ENCODE measurements at places on chromosomes 3 and 15.

DNA sequence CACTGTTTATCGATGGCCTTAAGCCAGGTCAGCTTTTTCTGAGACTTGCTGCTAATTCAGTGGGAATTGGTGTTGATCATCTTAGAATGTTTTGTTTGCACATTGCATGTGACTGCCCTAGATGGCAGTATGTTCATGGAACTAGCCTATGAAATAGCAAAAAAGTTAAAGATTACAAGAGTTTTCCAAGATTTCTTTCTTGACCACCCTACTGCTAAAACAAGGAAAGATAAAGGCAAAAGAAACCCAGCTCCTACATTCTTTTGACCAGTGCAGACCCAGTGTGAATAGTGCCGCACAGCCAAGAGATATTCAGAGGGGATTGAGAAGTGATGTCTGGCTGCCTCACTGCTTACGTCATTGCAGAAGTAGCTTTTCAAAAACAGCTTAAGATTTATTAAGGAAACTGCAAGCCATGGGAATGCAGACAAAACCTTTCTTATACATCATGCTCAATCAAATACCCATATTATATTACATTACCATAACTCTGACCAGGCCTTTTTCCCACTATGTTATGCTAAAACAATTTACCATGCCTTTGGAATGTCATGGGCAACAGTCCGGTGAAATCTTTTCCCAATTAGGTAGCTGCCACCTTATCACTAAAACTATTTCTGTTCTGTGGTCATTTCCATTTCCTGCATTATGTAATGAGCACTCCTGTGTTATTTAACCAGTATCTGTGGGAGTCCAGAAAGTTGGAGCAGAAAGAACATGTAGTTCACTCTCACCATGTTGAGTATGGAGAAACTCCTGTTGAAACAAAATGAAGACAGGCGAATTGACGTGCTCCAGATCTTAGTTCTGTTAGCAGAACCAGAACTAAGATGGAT, 6.0 kb downstream of the PHLDB2 start:
- DNase-seq = no peak

GRCh38 chr3:105730801-105731354, 137.9 kb downstream of the CBLB start:
- no peak for DNase-seq

DNA sequence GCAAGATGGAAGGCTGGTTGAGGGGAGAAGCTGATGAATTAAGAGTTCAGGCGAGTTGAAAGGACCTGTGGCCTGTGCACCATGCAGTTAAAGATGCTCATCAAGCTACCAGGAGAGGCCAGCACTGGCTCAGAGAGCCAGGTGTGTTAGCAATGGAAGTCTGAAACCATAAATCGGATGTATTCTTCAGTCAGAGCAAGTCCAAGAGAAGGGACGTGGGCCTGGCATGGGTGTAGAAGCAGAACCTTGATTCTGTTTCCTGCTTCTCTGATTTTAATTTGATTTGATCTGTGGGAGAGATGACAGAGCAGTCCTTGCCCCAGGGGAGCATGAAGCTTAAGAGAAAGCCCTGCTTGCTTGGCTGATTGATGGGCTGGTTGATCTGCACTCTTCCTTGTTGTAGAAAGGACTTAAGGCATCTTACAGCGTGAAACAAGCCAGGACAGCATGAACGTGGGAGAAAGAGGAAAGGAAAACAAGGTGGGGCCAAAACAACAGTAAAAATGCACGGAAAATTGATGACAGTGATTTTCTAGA, 10.9 kb downstream of the TM6SF1 start:
- no peak for DNase-seq

DNA sequence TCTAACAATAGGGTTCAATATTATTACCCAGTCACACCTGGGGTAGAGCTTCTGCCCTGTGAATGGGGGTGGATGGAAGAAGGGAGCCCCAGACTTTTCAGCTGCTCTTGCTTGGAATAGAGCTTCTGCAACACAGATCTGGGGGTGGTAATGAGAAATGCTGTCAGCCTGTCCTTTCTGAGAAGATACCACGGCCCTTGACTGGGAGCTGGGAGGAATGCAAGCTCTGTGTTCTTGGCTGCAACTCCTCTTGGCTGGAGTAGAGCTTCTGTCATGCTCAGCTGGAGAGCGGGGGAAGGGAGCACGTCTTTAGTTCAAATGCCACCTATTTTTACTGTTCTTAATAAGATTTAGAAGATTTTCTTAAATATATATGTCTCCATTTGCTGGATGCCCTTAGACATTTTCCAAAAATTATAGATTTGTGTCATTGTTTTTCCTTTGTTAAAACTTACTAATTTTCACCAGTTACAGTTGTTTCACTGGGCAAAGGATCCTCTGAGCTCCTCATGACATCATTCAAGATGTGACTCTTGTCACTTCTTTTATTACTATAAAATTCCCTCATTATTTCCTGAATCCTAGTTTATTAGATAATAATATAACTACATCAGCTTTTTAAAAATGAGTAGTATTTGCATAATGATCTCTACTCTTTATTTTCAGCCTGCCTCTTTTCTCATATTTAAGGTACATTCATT, 180.0 kb upstream of the TGFBR2 start:
- DNase-seq = no peak

- DNase-seq = no peak
Measured at GRCh38 chr3:143155756-143156155, 36.2 kb downstream of the CHST2 start.

DNA sequence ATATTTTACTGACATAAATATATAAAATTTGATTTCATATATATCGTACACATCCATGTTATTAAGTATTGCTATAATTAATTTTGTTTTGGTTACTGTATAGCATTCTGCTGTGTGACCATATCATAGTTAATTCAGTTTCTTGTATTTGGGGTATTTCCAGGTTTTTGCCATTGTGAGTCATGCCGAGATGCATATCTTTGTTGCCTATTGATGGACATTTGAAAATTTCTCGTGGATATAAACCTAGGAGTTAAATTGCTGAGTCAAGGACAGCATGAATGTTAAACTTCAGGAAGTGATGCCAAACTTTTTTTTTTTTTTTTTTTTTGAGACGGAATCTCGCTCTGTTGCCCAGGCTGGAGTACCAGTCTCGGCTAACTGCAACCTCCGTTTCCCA, 33.7 kb upstream of the GPR171 start:
- no peak for DNase-seq

- no peak for DNase-seq
Measured at GRCh38 chr3:63056932-63057331, 181.7 kb upstream of the CADPS start.

GRCh38 chr3:180828001-180828720, 84.3 kb upstream of the FXR1 start:
- DNase-seq = no peak

DNA sequence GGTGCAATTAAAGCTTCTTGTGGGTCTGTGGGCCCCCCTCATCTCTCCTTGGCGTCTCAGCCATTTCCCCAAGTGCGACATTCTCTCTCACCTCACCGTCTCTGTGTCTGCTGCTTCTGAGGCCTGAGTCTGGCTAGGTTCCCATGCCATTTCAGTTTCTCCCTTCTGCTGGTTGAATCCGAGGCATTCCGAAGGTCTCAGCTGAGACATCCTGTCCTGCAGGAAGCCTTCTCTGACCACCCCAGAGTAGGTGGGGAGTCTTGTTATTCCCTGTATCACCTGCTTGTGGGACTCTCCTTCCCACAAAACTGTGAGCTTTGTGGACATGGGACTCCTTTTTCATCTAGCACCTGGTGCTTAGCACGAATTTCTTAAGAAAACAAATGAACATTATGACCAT, 78.3 kb downstream of the ASB7 start:
- DNase-seq = no peak

DNA sequence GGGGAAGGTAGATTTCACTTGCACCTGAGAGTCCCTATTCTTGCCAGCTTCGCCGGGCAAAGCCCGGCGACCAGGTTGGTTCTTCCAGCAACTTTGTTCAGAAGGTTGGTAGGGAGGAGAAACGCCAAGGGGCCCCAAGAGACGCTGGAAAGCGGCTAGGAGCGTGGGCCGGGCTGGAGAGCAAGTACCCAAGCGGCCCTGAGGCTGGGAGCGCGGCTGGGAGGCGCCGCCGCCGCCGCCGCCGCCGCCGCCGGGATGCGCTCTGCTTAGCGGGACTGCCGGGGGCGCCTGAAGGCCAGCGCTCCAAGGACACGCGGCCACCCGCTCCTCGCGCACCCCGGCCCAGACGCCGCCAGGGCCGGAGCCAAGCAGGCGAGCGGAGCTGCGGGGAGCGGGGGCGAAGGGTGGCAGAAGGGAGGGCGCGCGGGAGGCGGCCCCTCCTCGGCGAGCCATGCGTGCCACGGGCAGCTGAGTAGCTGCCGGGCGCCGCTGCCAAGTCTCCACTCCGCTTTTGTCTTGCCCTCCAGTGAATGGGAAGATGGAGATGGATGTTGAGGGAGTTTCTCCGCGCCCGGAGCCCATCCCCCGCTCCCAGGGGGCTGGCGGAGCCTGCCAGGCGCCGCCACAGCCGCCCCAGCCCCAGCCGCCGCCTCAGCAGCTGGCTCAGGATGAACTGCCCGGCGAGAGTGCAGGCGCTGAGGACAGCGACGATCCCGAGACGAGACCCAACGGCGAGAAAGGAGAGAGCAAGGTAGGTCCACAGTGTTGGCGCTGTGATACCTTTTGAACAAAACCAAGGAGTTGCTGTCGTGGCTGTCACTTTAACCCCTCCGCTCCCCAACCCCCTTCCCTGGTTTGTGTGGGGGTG, 227.4 kb upstream of the AZI2 start:
- DNase-seq = no peak

Data from activated CD4-positive, alpha-beta T cell treated with anti-CD3 and anti-CD28 coated beads, Interleukin-2, amount 10 ng/mL, durations not matched to agents 7 days and 5 days (primary cell).